Breast epithelium (tissue), 4 donors: ENCODE measurements at places on chromosomes 4 and X. TPM values are rescaled to one million over a fixed set of nuclear protein-coding genes. Genes with fewer than 3 reads are reported as not detected.

DNA sequence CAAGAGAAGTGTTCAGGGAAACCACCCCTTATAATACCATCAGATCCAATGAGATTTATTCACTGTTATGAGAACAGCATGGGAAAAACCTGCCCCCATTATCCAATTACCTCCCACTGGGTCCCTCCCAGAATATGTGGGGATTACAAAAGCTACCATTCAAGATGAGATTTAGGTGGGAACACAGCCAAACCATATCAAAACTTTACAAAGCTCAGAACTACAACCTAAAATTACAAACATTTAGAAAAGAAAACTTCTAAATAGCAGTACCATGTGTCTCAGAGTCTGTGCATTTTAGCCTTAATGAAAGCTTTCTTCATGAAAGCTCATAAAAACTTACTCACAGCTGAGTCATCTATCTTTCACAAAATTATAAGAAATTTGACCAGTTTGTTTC, 1442.8 kb upstream of the PCDH7 start:
- H3K4me1 ChIP-seq: no peaks in the 10 kb centered on the region
- H3K27me3 ChIP-seq: no peaks in the 10 kb centered on the region
- H3K4me3 ChIP-seq: no peak overlapping the region

- H3K27me3 ChIP-seq: no peaks in the 10 kb centered on the region
- DNase-seq: no peak
- no peaks in the 10 kb centered on the region for H3K4me1 ChIP-seq
- no peaks in the 10 kb centered on the region for H3K36me3 ChIP-seq
- H3K27ac ChIP-seq: no peak overlapping the region
Measured at GRCh38 chr4:19002170-19002569, 980.6 kb upstream of the LCORL start.

DNA sequence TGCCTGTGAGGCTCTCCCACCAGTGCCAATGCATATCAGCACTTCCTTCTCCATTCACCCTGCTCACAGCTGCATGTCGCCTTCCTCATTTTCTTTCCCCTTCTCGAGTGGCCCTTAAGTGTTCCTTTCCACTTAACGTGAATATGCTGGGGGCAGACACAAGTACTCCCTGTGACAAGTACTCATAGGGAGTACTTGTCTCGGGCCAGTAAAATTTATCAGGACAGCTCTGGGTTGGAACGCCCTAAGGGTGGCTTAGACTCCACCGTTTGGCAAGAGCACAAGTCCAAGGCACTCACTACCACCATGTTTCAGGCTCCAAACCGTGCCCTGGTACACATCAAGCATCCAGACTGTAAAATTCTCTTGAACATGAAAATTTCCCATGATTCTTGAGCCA, 3.9 kb upstream of the LDOC1 start:
- H3K36me3 ChIP-seq: no peaks in the 10 kb centered on the region
- H3K4me1 ChIP-seq: no peaks in the 10 kb centered on the region
- no peak overlapping the region for H3K27ac ChIP-seq
- no peaks in the 10 kb centered on the region for H3K27me3 ChIP-seq

DNA sequence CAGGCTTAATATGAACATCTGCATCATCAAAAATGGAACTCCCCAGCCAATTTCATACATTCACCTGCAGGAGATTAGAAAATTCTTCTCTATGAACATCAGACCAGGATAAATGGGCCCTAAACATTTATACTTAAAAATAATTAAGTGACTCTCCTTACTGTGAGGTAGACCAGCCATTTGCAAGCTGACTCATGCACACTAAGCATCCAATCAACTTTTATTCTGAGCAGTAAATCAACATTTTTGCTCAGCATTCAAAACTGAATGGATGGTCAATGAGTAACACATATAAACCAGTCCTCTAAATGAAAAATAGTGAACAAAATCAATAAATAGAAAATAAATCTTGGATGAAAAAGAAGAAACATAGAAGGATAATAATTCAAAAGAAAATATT, 19.9 kb upstream of the PCDH10 start:
- H3K27ac ChIP-seq: no peak overlapping the region
- DNase-seq: no peak
- H3K4me3 ChIP-seq: no peak overlapping the region
- H3K27me3 ChIP-seq: no peaks in the 10 kb centered on the region

- no peaks in the 10 kb centered on the region for H3K4me1 ChIP-seq
- no peaks in the 10 kb centered on the region for H3K27me3 ChIP-seq
- no peak for DNase-seq
Measured at GRCh38 chr4:83851261-83852084, 315.6 kb downstream of the GPAT3 start.

- no peak for DNase-seq
- no peak overlapping the region for H3K4me3 ChIP-seq
- no peaks in the 10 kb centered on the region for H3K27me3 ChIP-seq
- no peaks in the 10 kb centered on the region for H3K36me3 ChIP-seq
- no peaks in the 10 kb centered on the region for H3K4me1 ChIP-seq
Measured at GRCh38 chr4:100591161-100591876, 73.5 kb upstream of the EMCN start.

The ADH6 gene
- total RNA-seq: not detected

The MSL3 gene
- 20.0 TPM for total RNA-seq
